AML-193 (cell line): ENCODE measurements at places on chromosomes 7 and 10.

DNA sequence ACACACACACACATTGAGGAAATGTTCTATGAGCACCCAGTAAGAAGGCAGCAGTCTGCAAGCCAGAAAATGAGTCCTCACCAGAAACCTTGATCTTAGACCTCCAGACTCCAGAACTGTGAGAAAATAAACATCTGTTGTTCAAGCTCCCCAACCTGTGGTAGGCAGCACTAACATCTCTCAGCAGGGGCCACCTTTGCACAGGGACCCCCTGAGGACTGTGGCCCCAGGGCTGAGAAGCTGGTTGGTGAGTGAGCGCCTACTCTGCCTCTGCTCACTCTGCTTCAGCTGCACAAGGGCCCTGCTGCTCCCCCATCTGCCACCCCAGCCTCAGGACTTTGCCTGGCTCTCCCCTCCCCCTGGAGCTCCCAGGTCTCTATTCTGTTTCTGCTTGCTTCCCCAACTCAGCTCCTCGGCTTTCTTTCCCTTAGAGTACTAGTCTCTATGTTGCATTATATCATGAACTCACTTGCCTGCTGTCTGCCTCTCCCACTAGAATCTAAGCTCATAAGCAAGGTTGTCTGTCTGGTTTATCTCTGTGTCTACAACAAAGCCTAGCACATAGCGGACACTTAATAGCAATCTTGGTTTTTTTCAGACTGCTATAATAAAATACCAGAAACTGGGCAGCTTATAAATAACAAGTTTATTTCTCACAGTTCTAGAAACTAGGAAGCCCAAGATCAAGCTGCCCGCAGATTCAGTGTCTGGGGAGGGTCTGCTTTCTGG, 40.4 kb upstream of the PRLHR start:
- no peak for DNase-seq

GRCh38 chr7:30201161-30201666, 66.4 kb downstream of the MTURN start:
- DNase-seq, result no peak

- no peak for DNase-seq
Observed at GRCh38 chr7:66699998-66700397, 40.5 kb upstream of the RABGEF1 start.

DNA sequence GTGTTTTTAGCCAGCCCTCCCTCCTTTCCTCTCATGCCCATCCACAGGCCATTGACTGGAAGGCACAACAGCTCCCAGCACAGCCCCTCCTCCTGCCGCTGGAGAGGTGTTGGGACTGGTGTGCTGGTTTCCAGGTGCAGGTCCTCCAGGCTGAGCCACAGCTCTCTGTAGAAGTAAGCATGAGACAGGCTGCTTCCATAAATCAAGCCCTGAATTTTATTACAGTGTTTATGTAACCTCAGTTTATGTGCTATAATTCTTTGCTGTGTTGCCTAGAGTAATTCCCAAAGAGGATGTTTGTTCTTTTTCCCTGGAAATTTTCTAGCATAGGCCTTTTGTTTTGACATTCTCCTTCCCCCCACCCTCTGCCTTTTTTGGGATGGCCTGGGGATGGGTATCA, 445.8 kb downstream of the AUTS2 start:
- DNase-seq, result no peak

- no peak for DNase-seq
Observed at GRCh38 chr7:54141576-54141975, 400.6 kb upstream of the VSTM2A start.

- DNase-seq, result no peak
Observed at GRCh38 chr7:30430276-30430675, 48.3 kb downstream of the NOD1 start.

- DNase-seq, result no peak
Observed at GRCh38 chr10:44245601-44245938, 139.3 kb downstream of the CXCL12 start.

DNA sequence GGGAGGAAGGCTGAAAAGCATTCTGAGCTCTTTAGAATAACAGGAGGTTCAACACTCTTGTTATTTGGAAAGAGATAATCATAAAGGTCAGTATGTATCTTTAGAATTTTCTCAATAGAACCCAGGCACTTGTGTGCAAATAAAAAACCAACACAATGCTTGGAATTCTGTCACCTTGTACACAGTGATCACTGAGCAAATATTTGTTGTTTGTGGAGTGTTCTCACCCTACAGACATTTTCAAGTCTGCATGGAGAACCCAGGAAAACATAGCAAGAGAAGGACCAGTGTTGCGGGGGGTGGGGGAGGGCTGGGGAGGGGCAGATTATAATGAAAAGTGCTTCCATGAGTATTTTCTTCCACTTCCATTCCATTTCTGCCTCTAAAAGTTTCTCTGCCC, 87.4 kb downstream of the FAM107B start:
- DNase-seq, result no peak

DNA sequence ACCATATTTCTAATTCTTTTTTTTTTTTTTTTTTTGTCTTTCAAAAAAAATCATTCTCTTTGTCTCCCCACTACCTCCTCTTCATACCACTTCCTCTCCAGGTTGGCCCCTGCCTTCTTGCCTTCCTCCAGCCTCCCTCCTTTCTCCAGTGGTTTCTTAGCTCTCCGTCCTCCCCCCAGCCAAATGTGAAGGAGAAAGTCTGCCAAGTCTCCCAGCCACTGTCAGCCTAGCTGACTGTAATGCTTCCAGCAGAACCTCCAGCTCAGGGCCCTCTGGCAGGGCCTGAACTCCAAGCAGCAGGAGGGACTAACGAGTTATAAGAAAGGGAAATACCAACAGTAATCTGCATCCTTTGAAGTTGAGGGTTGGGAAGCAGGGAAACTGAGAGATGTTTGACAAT, 35.5 kb upstream of the BICC1 start:
- no peak for DNase-seq

GRCh38 chr7:130902755-130903357, 168.8 kb upstream of the KLF14 start:
- no peak for DNase-seq

DNA sequence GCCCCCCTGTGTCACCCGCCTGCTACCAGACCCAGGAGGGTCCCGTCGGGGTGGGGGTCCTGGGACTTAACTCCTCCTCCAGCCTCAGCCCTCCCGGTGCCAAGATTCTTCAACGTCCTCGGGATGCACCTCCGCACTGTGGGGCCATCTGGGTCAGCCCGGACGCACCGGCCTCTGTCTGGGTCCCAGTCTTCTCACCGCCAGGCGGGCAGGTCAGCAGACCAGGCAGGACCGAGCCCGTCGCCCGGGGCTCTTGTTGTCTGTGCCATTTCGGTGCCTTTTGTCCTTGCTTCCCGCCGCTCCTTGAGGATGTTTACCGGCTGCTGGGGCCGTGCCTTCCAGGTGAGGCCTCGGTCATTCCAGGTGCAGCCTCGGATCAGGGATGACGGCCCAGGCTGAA, 32.1 kb upstream of the PSMG3 start:
- DNase-seq, result no peak
